ENCODE measurements at places on chromosomes 6 and 20.

DNA sequence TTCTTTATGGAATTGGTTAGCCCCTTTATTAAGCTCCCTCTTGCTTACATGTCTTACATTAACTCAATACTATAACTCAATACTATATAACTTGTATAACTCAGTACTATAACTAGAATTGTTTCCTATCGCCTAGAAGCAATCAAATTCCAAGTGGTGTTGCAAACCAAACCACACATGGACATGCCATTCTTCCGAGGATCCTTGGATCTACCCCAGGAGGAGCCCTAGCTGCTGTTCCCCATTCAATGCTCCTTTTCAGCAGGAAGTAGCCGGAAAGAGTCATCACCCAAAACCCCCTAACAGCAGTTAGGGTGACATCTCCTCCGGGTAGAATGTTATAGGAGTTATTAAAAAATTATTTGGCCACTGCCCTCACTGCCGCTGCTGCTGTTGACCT is 40.5 kb downstream of the PLN start:
- no peak for DNase-seq

GRCh38 chr6:14738933-14739332 is 506.9 kb upstream of the JARID2 start:
- DNase-seq, result peak; percentile 16

- no peak for DNase-seq
These were observed 336.4 kb upstream of the HSF2 start for GRCh38 chr6:122063076-122063475.

DNA sequence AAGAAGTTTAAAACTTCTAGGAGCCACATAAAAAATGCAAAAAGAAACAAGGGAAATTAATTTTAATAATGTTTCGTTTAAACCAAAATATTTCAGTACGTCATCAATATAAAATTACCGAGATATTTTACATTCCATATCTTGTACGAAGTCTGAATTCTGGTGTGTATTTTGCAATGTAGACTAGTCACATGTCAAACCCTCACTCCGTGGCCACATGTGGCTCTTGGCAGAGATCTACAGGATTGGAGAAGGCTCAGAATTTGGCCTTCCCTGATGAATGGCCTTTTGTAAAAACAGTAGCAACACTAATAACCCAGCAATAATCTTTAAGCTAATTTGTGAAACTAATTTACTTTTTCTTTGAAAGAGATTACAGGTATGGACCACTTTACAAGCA is 217.1 kb downstream of the PRL start:
- DNase-seq, result no peak
